Stimulated activated CD4-positive, alpha-beta T cell treated with anti-CD3 and anti-CD28 coated beads, Interleukin-4, amount 100 ng/mL, for 1 hour (primary cell): ENCODE measurements at places on chromosomes 1 and 21.
A peak's percentile ranks its signal among the peaks of the same experiment; 100 is the strongest.

GRCh38 chr1:223802032-223802431 lies 43.7 kb downstream of the TP53BP2 start:
- no peak for DNase-seq

GRCh38 chr1:198056255-198056654 lies 100.5 kb upstream of the NEK7 start:
- peak; percentile 9 for DNase-seq

- DNase-seq: no peak
These were observed 37.5 kb upstream of the WLS start for GRCh38 chr1:68269637-68270430.

DNA sequence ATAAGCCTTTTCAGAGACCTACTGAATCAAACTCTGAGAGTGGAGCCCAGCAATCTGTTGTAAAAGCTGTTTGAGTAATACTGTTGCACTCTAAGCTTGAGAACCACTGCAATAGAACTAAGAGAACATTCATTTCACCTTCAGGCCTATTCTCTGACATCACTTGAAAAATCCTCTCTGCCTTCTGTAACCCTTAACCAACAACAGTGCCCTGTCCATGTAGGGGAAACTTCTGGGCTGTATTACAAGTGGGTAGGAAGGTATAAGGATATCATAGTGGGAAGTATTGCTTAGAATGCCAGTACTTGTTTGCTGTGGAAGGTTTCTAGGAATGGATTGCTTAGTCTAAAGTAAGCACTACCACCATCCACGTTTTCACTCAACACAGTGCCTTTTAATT lies 42.9 kb downstream of the SH3GLB1 start:
- DNase-seq: no peak

- no peak for DNase-seq
These were observed 30.7 kb downstream of the IGFN1 start for GRCh38 chr1:201221201-201221846.

DNA sequence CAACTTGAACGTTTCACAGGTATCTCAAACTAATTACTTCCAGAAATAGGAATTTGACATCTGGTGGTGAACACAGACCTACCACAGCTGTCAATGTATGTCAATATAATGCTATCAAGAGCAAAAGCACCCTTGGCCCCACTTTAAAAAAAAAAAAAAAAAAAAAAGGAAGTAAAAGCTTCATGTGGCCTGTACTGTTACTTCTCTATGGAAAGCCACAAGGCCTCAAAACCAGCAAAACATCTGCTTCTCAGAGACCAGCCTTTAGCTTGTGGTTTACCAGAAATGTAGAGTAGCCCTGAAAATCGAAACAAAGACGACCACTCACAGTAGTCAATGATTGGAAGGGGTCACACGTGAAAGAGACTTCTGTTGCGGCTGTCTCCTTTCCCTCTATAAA lies 109.6 kb downstream of the SLC45A1 start:
- no peak for DNase-seq

- DNase-seq: no peak
These were observed 365.3 kb downstream of the HHIPL2 start for GRCh38 chr1:222182641-222183040.

DNA sequence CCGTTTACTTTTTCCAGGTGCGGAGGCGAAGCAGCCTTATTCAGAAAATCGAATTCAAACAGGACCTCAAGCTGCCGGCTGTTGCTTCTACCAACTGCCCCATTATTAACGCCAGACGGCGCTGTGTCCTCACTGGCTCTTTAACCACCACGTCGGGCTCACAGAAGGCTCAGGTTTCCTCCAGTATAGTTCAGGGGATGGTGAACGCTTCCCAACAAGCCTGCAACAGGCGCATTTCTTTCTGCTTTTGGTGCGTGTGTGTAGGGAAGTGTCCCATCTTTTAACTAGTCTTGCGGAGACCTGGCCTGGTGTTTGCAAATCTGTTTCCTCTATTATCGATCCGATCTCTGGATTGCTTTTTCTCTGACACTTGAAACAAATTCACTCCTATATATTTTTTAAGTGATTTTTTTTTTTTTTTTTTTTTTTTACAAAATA lies 791 bp upstream of the STUM start:
- DNase-seq: peak; percentile 67

- no peak for DNase-seq
These were observed 2.8 kb downstream of the ARMH1 start for GRCh38 chr1:44677201-44677766.

DNA sequence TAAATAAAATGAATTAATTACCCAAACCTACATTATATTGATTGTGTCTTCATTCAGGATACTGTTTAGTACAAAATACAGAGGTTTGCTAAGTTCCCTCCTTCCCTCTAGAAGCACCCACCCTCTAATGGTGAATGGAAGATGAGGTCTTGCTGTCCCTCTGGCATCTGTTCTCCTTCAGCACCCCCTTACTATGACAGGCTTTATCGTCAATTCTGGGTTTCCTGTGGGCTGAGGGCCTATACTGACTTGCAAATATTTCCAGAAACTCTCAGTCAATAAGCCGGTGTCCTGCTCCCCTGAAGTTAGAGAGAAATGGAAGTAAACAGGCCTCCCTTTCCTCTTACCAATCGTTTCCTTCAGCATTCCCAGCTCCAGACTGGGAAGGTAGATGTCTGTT lies 13.2 kb downstream of the LAX1 start:
- DNase-seq: no peak

DNA sequence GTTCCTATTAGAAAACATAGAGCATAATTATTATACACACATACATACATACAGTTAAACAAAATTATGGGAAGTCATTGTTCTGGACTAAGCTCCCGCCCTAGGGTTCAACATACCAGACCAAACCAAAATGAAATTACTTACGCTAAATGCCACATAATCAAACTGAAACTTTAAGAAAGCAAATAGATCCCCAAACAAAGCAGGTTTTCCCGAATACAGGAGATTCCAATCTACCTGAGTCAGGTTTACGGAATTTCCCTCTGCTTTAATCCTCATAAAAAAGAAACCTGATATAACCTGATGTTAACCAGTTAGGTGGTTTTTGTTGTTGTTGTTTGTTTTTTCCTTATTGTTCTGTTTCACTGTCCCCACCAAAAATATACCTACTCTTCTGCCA lies 1886.9 kb downstream of the NCAM2 start:
- DNase-seq: no peak
